ENCODE measurements at places on chromosomes 7 and 10.
A peak's percentile ranks its signal among the peaks of the same experiment; 100 is the strongest.

GRCh38 chr10:62130948-62131347, 137.7 kb downstream of the RTKN2 start:
- DNase-seq: no peak
- no peak overlapping the region for H3K27ac ChIP-seq
- no peaks in the 10 kb centered on the region for H3K27me3 ChIP-seq

GRCh38 chr10:114571316-114571999, 86.6 kb downstream of the ABLIM1 start:
- H3K4me1 ChIP-seq: no peaks in the 10 kb centered on the region
- no peaks in the 10 kb centered on the region for H3K36me3 ChIP-seq
- peaks cover 5% of the 10 kb centered on the region for H3K27me3 ChIP-seq
- H3K4me3 ChIP-seq: no peak overlapping the region

DNA sequence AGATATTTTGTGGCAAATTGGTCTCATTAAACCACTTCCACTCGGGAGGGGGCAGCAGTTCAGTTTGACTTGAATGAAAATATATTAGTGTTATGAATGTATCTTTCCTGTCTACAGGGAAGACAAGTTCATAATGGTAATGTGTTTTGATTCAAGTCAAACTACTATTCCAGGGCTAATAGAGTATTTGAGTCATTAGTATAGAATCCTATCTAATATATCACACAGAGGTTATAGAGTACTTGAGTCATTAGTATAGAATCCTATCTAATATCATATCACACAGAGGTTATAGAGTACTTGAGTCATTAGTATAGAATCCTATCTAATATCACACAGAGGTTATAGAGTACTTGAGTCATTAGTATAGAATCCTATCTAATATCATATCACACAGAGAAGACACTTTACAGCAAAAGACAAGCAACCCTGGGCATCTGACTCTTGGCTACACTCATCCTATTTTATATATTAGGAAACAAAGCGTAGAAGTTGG, 199.7 kb upstream of the MAGI2 start:
- H3K27me3 ChIP-seq: no peaks in the 10 kb centered on the region
- H3K4me1 ChIP-seq: no peaks in the 10 kb centered on the region
- H3K36me3 ChIP-seq: no peaks in the 10 kb centered on the region

DNA sequence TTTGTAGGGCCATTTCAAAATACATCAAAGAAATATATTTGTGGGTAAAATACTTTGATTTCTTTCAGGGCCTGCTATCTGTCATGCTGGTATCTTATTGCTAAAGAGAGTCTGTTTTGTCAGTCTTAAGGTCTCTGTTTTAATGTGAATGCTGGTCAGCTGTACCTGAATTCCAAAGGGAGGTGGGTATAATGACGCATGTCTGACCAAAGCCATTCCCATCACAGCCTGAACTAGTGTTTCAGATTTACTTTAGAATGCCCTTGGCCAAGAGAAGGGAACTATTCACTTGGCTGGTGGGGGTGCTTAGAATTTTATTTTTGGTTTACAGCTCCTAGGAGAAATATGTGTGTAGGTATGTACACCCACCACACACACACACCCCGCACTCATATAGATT, 30.6 kb upstream of the MYL10 start:
- H3K36me3 ChIP-seq: no peaks in the 10 kb centered on the region
- no peak for DNase-seq
- no peak overlapping the region for H3K27ac ChIP-seq
- no peak overlapping the region for H3K4me3 ChIP-seq
- H3K27me3 ChIP-seq: no peaks in the 10 kb centered on the region

GRCh38 chr7:20197837-20198236, 19.3 kb downstream of the MACC1 start:
- no peaks in the 10 kb centered on the region for H3K27me3 ChIP-seq
- DNase-seq: no peak
- no peaks in the 10 kb centered on the region for H3K4me1 ChIP-seq
- H3K27ac ChIP-seq: no peak overlapping the region
- H3K4me3 ChIP-seq: no peak overlapping the region

GRCh38 chr10:124349231-124349995, 69.3 kb downstream of the OAT start:
- no peak overlapping the region for H3K27ac ChIP-seq
- no peak for DNase-seq
- H3K36me3 ChIP-seq: no peaks in the 10 kb centered on the region
- H3K4me1 ChIP-seq: peaks cover 2% of the 10 kb centered on the region
- no peak overlapping the region for H3K4me3 ChIP-seq

GRCh38 chr7:143492799-143493739, 15.4 kb downstream of the TAS2R41 start:
- no peaks in the 10 kb centered on the region for H3K27me3 ChIP-seq
- no peak for DNase-seq
- no peaks in the 10 kb centered on the region for H3K36me3 ChIP-seq

GRCh38 chr7:1065585-1066241, 21.4 kb downstream of the GPR146 start:
- no peaks in the 10 kb centered on the region for H3K36me3 ChIP-seq
- H3K27ac ChIP-seq: no peak overlapping the region
- peak; percentile 96 for DNase-seq

- no peak overlapping the region for H3K4me3 ChIP-seq
- H3K4me1 ChIP-seq: no peaks in the 10 kb centered on the region
- no peak for DNase-seq
- no peaks in the 10 kb centered on the region for H3K27me3 ChIP-seq
- H3K36me3 ChIP-seq: no peaks in the 10 kb centered on the region
These were observed 958.2 kb upstream of the AUTS2 start for GRCh38 chr7:68640103-68640502.

DNA sequence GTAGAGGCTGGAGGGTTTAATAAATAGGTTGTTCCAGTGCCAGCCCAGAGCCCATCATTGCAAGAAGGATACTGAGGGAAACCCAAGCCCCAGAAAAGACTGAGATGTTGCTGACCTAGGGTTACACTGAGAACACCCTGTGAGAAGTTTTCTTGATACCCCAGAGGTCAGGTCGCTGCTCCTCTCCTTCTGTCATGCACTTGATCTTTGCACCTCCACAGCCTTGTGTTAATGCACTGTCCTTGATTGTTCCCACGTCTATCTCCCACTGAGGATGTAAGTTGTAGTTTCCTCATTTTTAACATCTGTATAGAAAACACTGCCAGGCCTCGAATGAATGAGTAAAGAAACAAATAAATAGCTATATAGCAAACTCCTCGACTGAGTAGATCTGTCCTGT, 195.3 kb upstream of the AHR start:
- H3K4me3 ChIP-seq: no peak overlapping the region
- DNase-seq: no peak
- H3K27me3 ChIP-seq: peaks cover 3% of the 10 kb centered on the region
- H3K4me1 ChIP-seq: no peaks in the 10 kb centered on the region

GRCh38 chr10:34713875-34714274, 101.2 kb downstream of the PARD3 start:
- no peaks in the 10 kb centered on the region for H3K27me3 ChIP-seq
- no peak overlapping the region for H3K4me3 ChIP-seq
- H3K36me3 ChIP-seq: no peaks in the 10 kb centered on the region
- no peak overlapping the region for H3K27ac ChIP-seq
- H3K4me1 ChIP-seq: no peaks in the 10 kb centered on the region

- H3K27ac ChIP-seq: no peak overlapping the region
- no peaks in the 10 kb centered on the region for H3K36me3 ChIP-seq
- no peaks in the 10 kb centered on the region for H3K27me3 ChIP-seq
These were observed 47.4 kb downstream of the HOXA1 start for GRCh38 chr7:27048438-27048837.

DNA sequence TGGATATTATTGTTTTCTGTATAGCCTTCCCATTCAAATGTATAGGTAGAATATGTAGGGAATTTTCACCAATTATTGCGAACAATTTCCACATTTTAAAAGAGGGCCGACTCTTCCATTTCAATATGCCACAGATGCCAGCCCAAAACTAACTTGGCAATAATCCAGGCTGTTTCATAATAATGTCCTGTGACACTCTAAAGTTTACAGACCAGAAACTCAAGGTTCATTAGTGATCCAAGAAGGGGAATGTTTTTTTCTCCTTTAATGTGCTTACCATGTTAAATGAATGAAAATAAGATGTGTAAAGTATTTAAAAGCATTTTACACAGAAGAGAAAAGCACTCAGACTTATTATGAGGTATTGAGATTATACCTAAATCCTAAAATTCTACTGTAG, 63.0 kb upstream of the FAM3C start:
- no peak overlapping the region for H3K27ac ChIP-seq
- no peaks in the 10 kb centered on the region for H3K36me3 ChIP-seq
- H3K4me1 ChIP-seq: no peaks in the 10 kb centered on the region
- H3K27me3 ChIP-seq: peaks cover 6% of the 10 kb centered on the region
- DNase-seq: no peak

- peaks cover 6% of the 10 kb centered on the region for H3K27me3 ChIP-seq
- no peaks in the 10 kb centered on the region for H3K36me3 ChIP-seq
- DNase-seq: no peak
- no peak overlapping the region for H3K27ac ChIP-seq
These were observed 201.8 kb upstream of the ZMIZ1 start for GRCh38 chr10:78866731-78867554.

- no peak overlapping the region for H3K4me3 ChIP-seq
- no peaks in the 10 kb centered on the region for H3K36me3 ChIP-seq
- H3K4me1 ChIP-seq: no peaks in the 10 kb centered on the region
- peaks cover 20% of the 10 kb centered on the region for H3K27me3 ChIP-seq
These were observed 15.1 kb downstream of the LSMEM1 start for GRCh38 chr7:112495810-112496462.

Measured in activated CD4-positive, alpha-beta T cell treated with anti-CD3 and anti-CD28 coated beads, Interleukin-2, amount 10 ng/mL, durations not matched to agents 24 days and 14 days (primary cell).